ENCODE measurements at places on chromosomes 16 and 17.

DNA sequence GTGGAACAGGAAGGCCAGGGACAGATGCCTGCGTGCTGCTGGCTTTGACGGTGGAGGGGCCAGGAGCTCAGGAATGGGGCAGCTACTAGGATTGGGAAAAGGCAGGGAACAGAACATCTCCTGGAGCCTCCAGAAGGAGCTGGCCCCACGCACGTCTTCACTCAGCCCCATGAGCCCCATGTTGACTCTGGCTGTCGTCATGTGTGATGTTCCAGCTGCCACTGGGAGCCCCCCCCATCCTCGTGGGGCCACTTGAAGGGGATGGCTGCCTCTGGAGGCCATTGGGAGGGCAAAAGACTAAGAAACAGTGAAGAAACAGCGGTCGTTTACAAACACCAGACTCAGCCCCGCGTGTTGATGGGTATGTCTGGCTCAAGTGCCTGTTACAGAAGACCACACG is 18.5 kb upstream of the APRT start:
- no peak for DNase-seq

DNA sequence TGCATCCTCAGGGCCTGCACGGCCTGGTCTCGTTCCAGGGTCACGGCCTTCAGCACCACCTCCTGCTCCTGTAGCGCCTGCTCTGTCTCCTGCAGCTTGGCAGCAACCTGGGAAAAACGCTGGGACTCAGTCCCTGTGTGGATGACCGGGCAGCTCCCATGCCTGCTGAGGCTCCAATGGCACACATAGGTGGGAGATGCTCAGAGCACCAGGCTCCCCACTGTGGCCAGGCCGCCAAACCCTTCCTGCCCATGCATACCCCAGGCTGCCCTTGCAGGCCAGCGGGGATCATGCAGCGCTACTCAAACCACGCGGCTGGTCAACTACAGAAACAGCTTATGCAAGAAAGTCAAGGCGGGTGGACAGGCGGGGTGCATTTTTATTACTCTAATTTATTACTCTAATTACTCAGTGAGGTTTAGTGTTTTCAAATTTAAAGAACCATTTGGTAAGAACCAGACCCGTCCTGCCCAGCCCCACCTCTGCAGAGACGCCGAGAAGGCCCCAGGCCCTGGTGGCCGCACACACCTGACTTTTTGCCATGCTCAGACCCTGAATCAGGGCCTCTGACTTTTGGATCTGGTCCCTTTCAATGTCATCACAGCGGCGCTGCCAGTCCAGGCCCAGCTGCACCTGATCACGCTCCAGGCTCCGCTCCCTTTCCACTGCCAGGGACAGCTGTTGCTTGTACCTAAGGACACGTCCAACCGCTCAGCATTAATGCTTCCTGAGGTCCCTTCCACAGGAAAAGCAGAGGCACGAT is 34.0 kb downstream of the CCDC57 start:
- no peak for DNase-seq

- DNase-seq: no peak
These were observed 75.5 kb downstream of the CMIP start for GRCh38 chr16:81520151-81520470.

- DNase-seq: no peak
These were observed 45.0 kb downstream of the KANSL1 start for GRCh38 chr17:46148247-46148646.

DNA sequence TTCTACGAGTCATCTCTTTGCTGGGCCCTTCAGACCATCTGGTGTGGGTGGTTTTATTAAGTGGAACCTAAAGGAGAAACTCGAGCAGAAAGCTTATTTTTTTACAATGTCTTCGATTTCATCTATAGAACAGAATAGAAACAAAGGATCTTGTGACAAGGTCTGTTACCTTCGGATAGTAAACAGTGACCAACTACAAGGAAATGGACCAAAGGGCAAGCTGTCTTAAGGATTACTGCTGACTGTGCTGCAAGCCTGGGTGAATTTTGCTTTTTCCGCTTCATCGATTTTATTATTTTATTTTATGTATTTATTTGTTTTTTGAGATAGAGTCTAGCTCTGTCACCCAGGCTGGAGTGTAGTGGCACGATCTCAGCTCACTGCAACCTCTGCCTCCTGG is 348.9 kb upstream of the ERCC4 start:
- no peak for DNase-seq

GRCh38 chr17:49696233-49696761 is 11.5 kb downstream of the SLC35B1 start:
- DNase-seq: peak; percentile 52

DNA sequence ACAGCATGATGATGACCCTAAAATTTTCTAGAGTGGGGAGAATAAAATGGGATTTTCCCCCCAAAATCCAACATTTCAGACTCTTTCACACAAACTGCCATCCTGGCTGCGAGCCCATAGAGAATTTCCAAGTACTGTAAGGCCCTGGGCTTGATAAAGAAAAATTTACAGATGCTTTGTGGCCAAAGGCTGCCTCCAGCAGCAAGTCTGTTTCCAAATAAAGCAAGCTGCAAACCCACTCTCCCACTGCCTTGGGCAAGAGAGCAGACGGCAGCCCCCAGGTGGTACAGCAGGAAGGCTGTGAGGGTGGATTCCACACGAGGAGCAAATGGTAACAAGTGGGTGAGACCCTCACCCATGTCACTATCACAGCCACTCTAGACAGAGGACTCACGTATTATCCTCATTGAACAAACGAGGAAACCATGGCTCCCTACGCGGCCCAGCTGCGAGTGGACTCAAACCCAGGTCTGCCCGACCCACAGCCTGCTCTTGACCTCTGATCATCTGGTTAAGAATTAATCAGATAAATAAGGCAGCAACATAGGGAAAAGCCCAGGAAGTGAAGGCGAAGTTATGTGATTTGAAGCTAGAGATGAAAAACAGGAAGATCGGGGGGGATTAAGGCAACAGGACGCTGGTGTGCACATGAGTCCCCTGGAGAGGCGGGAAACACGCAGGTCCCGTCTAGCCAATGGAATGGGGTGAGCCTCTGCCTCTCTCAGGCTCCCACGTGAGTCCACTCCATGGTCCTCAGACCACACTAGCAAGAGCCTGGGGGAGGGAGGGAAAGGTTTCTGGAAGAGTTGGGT is 37.4 kb downstream of the AXIN2 start:
- DNase-seq: no peak

DNA sequence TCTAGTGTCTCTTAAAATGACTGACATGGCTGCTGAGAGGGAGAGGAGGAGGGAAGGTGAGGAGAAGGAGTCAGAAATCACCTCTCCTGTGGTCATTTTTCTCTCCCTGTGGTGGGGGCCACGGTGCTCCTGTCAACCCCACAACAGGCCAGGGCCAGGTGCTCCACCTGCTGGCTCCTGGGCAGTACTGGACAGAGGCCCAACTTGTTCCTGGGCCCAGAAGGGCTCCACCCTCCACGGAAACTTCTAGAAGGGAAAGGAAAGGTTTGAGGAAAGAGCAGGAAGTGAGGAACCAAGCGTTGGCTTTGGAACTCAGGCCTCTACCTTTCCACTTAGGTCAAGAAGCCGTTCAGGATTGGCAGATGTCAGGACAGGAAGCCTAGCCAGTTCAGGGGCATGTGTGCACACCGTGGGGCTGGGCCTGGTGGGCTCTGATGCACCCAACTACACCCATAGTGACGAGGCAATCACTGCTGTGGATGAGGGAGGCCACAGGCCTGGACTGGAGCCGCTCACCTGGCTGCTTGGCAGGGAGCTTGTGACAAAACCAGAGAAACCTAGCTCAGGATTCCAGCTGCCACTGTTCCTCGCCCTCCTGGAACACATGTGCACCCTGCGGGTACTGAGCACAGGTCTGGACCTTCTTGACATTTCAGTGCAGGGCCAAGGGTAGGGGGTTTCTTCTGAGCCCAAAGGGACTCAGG is 36.1 kb downstream of the WNT3 start:
- no peak for DNase-seq

DNA sequence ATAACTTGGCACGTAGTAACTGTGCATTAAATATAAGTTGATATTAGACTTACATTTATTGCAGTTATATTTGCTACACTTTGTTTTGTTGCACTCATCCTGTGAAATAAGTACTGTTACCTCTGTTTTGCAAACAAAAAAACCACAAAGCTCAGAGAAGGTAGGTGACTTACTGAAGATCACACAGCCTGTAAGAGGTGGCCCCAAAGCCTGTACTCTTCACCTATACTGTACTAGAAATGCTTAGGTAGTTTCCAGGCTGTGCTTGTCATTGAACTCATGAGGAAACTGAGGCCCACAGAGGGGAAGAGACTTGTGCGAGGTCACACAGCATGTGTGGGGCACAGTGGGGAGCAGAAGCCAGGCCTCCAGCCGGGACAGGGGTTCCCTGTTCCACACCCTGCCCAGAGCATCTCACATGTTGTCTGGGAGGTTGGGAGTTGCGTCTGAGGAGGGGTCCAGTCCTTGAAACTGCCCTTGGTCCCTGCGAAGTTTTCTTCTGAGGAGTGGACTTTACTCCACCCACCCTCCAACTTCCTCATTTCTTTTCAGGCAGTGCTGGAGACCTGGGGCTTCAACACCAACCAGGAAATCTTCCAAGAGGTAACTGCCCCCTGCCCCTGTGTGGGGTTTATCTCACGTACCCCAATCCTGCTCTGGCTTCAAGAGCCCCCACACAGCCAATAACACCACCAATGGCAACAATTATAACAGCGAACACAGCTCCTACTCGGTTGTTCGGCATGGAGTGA is 13.0 kb downstream of the CETP start:
- DNase-seq: no peak

- DNase-seq: no peak
These were observed 29.7 kb downstream of the USP31 start for GRCh38 chr16:23119570-23119969.

- no peak for DNase-seq
These were observed 387.1 kb downstream of the HS3ST4 start for GRCh38 chr16:26078716-26079355.

- DNase-seq: no peak
These were observed 66.9 kb upstream of the N4BP1 start for GRCh38 chr16:48676836-48677235.

DNA sequence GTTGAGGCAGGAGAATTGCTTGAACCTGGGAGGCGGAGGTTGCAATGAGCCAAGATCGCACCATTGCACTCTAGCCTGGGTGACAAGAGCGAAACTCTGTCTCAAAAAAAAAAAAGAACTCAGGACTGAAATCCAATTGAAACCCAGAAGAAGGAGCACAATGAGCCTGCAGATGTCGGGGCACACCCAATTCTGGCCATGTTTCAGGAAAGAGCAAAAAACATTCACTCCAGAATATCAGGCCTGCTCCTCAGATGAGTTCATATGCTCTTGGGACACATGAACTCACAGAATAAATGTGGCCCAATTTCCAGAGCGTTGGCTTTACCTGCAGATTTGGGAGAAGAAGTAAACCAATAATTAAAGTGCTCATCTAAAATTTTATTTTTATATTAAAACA is 3.0 kb upstream of the CMTM2 start:
- no peak for DNase-seq

DNA sequence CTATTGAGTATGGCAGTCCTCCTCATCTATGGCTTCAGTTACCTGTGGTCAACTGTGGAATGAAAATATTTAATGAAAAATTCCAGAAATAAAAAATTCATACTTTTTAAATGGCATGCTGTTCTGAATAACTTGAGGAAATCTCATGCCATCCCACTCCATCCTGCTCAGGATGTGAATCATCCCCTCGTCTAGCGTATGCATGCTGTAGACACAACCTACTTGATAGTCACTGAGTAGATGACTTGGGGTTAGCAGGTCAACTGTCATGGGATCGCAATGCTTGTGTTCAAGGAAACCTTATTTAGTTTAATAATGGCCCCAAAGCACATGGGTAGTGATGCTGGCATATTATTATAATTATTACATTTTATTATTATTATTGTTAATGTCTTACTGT is 4.8 kb upstream of the VAC14 start:
- no peak for DNase-seq

GRCh38 chr16:50666658-50667496 is 14.2 kb downstream of the SNX20 start:
- DNase-seq: peak; percentile 35

DNA sequence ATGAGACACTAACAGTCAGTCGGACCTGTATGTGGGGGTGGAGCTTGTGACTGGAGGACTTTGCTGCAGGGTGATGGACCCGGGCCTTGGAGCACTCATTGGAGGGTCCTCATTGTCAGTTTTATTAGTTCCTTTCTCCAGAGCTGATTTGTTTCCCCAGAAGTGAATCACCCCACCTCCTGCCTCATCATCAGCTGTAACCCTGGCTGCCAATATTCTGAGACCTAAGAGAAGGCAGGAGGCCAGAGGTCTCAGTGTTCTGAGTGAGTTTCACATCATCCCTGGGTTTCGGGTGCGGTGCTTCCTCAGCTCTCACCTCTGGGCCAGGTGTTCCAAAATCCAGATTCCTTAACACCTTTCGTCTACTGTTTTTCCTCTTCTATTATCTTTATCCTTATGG is 49.9 kb upstream of the KIFC3 start:
- no peak for DNase-seq

DNA sequence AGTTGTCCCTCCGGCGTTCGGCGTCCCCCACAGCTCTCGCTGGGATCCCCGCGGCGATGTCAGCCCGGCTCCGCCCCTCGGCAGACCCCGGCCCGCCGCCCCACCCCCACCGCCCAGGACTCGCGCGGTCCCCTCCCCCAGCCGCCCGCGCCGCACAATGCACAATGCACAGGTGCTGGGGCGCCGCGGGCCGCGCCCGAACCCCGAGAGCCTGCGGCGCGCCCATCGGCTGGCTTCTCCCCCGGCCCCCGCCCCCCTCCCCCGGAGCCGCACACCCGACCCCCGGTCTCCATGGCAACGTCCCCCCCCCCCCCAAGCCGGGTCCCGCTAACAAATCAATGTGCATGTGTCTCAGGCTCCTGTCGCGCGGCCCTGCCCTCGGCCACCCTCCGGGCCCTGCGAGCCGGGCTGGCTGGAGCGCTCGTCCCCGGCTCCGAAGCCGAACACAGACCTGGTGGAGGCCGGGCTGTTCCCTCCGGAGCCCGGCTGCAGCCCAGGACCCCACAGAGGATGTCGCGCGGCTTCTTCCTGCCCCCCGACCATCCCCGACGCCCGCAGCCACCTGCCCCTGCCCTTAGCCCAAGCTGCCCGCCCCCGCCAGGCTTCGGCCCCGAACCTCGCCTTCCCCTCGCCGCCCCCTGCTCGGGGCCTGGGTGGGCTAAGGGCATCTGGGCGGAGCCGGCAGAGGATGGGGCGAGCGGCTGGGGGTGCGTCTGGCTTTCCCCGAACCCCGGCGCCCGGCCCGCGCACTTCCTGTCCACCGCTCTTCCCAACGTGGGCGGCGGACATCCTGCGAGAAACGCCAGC is 818 bp upstream of the CBX8 start:
- no peak for DNase-seq

DNA sequence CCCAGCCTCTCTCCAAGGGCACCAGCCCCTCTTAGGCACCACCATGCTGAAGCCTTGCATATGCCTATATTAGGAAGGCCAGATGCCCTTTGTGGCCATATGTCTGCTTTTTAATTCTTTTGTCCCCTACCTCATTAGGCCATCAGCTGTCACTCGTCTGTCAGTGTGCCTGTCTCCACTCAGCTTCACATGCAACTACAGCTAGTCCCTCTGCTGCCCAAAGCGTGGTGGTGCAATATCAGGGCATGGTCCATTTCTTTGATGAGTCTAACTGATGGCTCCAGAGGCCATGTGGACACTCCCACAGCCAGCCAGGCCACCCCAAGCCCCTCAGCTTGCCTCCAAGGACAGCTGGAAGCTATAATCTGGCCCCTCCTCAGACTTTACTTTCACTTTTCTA is 36.3 kb downstream of the MYO18A start:
- no peak for DNase-seq

Measured in stimulated activated CD4-positive, alpha-beta T cell treated with anti-CD3 and anti-CD28 coated beads, TNF-alpha, amount 100 ng/mL, for 48 hours (primary cell).